H1 (cell line): ENCODE measurements at places on chromosomes 4 and X.

- no peak for DNase-seq
Measured at GRCh38 chr4:69064391-69064790, 31.9 kb upstream of the UGT2B7 start.

- DNase-seq = no peak
Measured at GRCh38 chr4:105440890-105441289, 33.0 kb downstream of the PPA2 start.

DNA sequence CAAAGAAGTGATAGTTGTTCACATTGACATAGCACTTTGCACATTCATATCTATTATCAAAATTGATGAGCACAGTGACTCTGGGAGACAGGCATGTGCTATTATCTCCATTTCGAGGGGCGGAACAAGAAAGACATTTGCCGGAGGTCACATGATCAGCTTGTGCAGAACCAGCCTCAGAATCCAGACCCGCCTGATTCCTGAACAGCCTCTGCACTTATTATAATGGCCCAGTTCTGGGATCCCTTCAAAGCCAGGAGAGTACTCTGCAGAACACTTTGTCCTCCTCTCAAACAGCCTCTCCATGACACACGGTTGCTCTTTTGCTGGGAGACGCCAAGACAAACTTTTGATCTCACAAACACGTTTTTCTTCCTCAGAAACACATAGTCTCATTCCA lies 48.4 kb downstream of the RWDD4 start:
- no peak for DNase-seq

GRCh38 chr4:188175288-188175687 lies 36.0 kb downstream of the TRIML1 start:
- DNase-seq = no peak

- no peak for DNase-seq
Measured at GRCh38 chrX:45191383-45191782, 9.3 kb downstream of the DIPK2B start.

- no peak for DNase-seq
Measured at GRCh38 chrX:15416133-15416993, 32.1 kb upstream of the VEGFD start.

DNA sequence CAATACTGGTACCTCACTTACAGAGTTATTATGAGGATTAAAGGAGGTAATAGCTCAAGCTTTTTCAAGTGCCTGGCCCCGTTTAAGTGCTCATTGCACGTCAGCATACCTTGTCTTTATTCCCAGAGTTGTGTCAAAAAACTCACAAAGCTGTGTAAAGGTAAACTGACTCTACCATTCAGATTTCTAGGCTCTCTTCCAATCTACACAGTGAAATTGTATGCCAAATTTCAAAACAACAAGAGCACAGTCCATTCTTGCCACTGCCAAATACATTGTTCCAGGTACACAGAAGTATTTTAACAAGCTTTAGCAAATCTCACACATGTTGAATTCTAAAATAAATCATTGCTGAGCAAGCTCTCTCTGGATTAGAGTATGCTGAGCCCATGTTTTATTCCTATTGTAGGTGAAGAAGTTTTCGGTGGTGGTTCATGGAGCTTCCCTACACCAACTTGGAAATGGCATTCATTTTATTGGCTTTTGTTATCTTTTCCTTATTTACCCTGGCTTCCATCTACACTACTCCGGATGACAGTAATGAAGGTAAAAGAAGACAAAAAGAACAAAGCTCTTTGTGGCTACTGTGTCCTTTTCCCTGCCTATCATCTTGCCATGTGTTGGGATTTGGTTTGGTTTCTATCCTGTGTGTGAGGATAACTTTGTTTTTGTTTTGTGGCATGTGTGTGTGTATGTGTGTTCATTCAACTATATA lies 16.2 kb downstream of the SMIM31 start:
- DNase-seq = no peak

DNA sequence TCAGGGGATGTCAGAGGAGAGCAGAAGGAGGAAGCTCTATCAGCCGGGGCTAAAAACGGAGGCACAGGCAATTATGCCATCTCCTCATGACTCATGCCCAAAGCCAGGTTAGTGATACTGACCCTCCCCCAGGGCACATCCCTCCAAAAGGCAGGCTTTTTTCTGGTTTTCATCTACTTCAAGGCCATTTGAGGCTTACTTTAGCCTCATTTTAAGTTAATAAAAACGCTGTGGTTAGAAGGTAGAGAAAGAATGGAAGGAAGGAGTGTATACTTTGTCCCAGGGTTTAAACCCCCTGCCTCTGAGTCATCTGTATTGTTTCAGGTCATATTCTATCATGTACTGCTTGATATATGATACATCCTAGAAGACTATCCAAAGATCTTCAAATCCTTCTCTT lies 89.7 kb upstream of the NDP start:
- no peak for DNase-seq

DNA sequence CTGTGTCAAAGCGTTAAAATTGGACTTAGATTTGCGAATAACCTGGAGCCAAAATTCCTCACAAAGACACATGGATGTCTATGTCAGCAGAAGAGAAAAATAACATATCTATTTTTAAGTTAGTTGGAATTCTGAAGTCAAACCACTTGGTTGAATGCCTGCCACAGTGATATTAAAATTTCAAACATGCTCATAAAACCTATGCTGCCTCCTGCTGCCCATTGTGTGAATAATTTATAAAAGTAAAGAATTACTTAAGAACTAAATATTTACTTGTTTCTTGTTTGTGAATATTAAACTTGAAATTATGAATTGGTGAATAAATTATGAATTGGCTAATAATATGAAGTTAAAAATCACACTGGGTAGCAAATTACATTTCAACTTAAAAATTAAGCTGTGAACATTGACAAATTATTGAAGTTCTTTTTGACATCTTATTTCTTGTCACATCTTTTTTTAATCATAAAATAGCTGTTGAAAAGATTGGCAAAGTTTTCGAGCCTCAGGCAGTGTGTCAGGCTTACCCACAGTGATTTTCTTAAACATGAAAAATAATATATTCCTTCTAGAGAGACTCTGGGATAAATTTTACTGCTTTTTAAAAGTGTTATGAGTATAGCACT lies 35.4 kb downstream of the FABP2 start:
- no peak for DNase-seq

DNA sequence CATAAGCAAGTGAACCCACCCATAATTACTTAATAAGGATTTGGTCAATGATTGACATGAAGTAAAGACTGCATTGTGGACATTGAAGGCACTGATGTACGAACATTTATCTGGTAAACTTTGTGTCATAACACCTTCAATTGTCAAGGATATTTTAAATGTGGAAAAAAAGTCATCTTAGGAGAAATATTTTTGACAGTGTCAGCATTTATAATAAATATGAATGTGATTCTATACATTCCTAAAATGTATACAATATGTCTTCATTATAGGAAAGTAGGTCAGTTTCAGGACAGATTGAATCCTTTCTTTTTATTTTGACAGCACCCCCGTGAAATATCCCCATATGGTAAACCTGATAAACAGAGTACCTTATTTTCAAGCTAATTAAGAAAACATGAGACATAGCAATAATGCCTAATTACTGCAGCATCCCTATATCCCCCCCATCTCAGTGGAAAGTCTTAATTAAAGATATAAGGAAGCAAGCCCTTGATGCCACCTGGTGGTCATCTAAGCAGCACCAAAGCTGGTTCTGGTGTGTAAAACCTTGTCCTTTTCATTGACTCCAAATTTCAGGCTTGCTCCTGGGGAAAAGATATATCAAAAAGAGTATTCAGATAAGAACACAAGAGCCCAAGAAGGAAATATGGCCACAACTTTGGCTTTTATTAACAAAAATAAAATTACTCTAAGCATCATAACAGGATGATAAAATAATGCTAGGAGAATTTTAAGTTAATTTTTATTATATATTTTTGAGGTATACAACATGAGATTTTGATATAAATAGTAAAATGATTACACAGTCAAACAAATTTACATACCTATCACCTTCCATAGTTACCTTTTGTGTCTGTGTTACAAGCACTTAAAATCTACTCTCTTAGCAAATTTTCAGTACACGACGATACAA lies 379.7 kb downstream of the TLL1 start:
- DNase-seq = no peak

- DNase-seq = no peak
Measured at GRCh38 chr4:114277690-114278089, 298.2 kb upstream of the ARSJ start.

- no peak for DNase-seq
Measured at GRCh38 chrX:102042372-102043325, 82.8 kb upstream of the TCEAL2 start.

DNA sequence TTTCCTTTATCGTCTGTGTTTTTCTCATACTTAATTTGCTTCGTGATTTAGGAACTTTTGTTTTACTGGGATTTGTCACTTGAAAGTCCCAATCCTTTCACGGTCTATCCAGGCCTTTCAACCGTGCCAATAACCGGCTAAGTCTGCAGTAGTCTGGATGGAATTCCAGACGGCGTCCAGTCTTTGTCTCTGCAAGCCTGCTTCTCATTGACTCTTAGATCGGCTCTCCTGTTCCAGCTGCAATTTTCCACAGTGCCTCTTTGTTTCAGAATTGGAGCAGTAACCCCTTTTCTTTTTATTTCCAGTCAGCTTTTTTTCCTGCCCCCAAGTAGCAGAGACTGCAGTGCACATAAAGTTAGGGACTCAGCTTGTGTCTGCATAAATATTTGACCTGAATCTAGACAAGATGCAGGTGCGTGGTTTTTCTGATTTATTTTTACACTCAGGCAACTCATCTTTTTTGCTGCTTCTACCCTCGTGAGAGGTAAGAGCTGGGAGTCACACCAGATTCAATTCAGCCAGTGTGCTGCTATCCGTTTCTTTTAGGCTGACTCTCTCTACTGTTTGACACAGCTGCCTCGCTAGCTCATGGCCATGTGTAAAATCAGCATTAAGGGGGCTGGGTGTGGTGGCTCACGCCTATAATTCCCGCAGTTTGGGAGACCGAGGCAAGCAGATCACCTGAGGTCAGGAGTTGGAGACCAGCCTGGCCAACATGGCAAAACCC lies 37.4 kb upstream of the DHRSX start:
- DNase-seq = no peak

- no peak for DNase-seq
Measured at GRCh38 chr4:161097821-161098220, 1066.0 kb downstream of the FSTL5 start.

DNA sequence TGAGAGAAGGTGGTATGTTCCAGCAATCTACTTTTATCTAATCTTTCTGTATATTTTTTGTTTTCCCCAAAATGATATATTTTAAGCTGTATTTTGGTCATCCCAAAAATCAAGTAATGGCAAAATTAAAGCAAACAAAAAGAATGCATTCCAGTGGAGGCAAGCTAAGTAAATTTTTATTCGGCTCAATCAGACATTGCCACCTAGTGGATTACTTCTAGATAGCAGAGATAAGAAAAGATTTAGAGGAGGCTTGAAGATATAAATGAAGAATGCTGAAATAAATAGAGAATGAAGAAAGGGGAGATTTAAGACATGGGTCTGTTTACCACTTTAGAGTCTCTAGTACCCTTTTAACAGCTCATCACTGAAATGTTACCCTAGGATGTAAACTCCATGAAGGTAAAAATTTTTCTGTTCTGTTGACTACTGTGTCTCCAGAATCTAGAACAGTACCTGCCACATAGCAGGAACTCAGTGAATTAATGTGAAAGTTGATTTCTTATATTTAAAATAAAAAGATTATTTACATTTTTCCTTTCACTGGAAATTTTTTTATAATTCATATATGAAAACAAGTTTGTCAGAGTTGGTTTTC lies 110.9 kb upstream of the ANK2 start:
- DNase-seq = no peak

DNA sequence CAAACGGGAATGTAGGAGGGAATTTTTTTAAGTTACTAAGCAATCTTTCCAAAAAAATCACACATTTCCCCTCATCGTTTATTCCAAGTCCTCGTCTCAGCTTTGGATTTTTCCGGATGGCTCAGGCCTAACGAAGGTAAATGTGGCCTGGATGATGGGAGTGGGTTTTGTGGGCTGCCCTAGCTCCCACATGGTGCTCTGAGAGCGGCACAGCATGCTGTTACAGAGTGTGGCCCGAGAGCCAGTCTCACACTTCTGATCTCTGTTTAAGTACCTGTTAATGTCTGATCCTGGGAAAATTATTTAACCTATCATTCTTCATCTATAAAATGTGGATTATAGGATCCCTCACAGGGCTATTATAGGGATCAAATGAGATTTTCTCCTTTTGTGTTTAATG lies 38.2 kb upstream of the ADAM29 start:
- no peak for DNase-seq

DNA sequence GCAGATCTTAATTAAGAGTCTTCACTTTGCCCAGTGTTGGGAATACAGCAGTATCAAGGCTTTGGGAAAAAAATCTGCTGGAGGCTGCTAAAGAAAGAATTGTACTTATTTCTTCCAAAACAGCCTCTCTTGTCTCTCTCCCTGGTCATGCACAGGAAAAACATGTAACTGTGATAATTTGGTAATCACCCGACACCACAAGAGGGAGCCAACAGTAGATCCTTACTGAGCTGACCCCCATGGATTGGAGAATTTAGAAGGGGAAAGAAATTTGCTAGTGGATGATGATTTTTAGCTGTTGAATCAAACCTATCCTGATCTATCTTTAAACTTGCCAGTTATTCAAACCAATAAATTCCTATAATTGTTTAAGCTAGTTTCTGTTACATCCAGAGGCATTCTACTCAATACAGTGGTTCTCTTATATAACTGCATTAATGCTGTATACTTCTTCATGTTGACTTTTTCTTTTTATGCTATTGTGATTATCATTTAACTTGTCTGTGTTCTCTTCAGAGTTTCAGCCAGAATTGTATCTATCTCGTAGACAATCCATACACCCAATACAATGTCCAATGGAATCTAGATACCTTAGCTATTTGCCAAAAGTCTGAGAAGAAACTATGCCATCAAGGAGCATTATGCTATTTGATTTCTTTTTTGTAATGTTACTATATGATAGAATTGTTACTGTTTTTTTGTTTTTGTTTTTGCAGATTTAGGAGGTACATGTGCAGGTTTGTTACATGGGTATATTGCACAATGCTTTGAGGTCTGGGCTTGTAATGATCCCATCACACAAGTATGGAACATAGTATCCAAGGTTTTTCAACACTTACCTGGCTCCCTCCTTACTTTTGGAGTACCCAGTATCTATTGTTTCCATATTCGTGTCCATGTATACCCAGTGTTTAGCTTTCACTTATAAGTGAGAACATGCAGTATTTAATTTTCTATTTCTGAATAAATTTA lies 31.3 kb upstream of the ARHGEF38 start:
- DNase-seq = no peak

- DNase-seq = peak; percentile 56
Measured at GRCh38 chrX:120310861-120311726, at the start of gene TMEM255A. Gene TMEM255A, minus strand, starts transcription at chrX:120311461. Its CDS starts 152 bp downstream, at chrX:120311309.

- no peak for DNase-seq
Measured at GRCh38 chr4:152633118-152633517, 46.7 kb downstream of the TMEM154 start.

- no peak for DNase-seq
Measured at GRCh38 chr4:151691639-151692442, 69.0 kb downstream of the GATB start.
